ENCODE measurements at places on chromosomes 5 and 9. TPM values are rescaled to one million over a fixed set of nuclear protein-coding genes. Genes with fewer than 3 reads are reported as not detected.

Gene DEPDC1B
- 19.1 TPM for total RNA-seq

Gene PTGER4
- total RNA-seq, result 1.8 TPM

Gene SLC36A3
- not detected for total RNA-seq

Gene TICAM2
- total RNA-seq, result 1.0 TPM

Gene HTR1A
- not detected for total RNA-seq

Gene FOXD1
- total RNA-seq, result 17.5 TPM

Gene DMRT3
- total RNA-seq, result not detected

Gene BRD8
- 56.7 TPM for total RNA-seq

Gene NR5A1
- not detected for total RNA-seq

Gene SURF6
- total RNA-seq, result 26.2 TPM

Gene RNF208
- 1.8 TPM for total RNA-seq

Gene SH3RF2
- 3.0 TPM for total RNA-seq

Gene IGFBPL1
- 3.1 TPM for total RNA-seq

Gene HSPA5
- 479 TPM for total RNA-seq

All from A549 treated with CpdA at 1 μM for 4 hours (cell line).